NCI-H2081 treated with DMSO at 0.1 percent for 48 hours (cell line): ENCODE measurements at places on chromosomes 11 and 22.

DNA sequence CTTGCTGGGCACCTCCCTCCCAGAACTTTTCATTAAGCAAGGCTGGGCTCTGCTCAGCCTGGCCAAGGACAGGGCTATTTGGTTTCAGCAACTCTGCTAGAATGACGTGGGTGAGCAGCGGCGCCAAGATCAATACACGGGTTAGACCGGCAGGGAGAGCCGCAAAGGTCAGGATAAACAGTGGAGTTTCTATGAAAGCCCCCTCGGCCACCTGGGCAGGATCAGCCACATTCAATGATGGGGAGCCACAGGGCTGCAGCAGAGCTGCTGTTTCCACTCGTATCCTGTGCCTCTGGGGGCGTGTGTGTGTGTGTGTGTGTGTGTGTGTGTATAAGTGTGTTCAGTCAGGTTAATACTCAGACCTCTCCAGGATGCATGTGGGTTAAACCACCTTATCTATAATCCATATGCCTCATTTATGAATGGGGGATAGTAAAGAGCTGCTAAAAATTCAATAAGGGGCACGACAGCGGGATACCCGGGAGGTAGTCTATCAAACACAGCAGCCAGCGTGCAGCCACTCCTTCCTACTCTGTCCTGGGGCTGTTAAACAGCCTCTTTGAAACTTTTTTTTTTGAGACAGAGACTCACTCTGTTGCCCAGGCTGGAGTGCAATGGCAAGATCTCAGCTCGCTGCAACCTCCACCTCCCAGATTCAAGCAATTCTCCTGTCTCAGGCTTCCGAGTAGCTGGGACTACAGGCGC is 34.8 kb downstream of the MYH9 start:
- DNase-seq, result no peak

- DNase-seq, result no peak
Measured at GRCh38 chr11:29480981-29481380, 535.8 kb downstream of the KCNA4 start.

DNA sequence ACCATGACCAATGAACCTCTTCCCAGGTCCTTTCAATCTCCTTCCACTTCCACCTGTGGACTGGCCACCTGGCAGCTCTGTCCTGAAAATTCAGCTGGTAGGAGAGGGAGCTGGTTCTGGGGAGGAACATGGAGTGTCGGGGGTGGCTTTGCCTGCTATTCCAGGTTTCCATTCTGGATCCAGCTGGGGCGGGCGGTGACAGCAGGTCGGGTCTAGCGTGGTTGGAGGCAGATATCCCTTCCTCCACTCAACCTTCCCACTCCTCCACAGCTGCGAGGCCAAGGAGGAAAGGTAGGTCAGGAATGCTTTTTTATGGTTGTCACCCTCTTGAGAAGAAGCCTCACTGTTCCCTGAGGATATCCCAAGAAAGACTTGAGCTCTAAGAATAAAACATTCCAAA is 3.3 kb downstream of the NRGN start:
- no peak for DNase-seq

GRCh38 chr11:12019866-12020416 is 11.5 kb upstream of the DKK3 start:
- DNase-seq, result no peak

GRCh38 chr11:46947399-46948077 is 11.0 kb downstream of the CSTPP1 start:
- no peak for DNase-seq

- no peak for DNase-seq
Measured at GRCh38 chr11:116073854-116074837, 569.9 kb upstream of the CADM1 start.

GRCh38 chr11:84947970-84948580 is 679.1 kb downstream of the DLG2 start:
- DNase-seq, result no peak

DNA sequence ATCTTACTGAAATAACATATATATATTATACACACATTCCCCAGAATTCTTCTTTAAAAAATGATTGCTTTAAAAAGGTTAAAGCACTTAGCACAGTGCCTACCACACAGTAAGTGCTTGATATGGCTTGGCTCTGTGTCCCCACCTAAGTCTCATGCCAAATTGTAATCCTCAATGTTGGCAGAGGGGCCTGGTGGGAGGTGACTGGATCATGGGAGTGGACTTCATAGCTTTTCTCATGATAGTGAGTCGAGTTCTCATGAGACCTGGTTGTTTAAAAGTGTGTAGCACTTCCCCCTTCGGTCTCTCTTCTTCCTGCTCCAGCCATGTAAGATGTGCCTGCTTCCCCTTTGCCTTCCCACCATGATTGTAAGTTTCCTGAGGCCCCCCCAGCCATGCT is 6.2 kb downstream of the CRYAB start:
- DNase-seq, result no peak

DNA sequence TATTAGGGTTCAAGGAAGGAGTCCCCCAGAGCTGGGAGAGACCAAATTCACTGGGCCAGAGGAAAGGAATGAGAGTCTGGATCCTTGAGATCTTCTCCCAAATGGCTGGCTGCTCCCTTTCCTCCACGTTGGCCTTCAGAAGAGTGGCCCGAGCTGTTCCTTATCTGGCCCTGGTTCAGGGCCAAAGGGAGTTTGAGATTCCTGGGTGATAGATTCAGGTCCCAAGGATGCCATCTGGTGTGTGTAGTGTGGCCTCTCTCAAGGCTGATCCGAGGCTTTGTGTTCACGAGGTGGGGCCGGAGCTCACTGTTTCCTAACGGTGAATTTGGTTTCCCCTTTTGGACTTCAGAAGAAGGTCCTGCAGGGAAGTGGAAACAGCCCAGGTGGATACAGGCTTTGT is 17.4 kb upstream of the ABCC8 start:
- no peak for DNase-seq

DNA sequence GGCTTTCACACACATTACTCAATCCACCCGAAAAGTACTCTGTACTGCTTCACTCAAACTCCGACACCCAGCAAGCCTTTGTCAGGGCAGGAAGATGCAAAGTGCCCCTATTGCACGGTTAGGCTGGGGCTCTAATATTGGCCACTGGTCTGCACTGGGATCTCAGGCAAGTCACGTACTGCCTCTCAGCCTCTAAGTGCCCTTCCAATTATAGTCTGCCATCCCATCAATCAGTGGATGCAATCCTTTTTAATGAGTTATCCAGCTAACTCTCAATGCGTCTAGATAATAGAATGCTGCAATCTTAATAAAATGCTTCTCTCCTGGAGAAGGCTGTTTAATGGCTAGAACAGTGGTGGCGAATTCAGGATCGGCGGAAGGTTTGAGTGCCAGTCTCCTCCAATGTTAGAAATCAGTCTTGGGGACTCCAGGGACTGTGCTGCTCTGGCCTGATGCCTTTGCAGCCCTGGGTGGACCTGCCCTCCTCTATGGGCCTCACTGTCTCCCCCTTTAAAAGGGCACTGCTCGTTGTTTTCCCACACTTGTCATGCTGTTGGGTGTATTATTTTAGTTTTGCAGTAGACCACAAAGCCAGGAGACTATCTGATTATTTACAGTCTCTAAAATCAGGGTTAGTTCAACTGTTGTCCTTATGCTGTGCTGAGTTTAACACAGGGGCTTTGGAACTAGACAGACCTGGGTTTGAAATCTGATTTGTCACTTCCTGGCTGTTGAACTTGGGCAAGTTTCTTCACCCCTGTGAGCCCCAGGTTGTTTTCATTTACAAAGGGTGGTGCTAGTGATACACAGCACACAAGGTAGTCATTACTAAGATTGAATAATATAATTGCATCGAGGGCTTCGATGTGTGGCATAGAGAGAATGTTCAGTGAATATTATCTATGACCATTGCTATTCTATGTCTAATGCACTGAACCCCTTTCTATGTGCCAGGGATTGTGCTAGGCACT is 36.7 kb downstream of the CLMP start:
- no peak for DNase-seq

DNA sequence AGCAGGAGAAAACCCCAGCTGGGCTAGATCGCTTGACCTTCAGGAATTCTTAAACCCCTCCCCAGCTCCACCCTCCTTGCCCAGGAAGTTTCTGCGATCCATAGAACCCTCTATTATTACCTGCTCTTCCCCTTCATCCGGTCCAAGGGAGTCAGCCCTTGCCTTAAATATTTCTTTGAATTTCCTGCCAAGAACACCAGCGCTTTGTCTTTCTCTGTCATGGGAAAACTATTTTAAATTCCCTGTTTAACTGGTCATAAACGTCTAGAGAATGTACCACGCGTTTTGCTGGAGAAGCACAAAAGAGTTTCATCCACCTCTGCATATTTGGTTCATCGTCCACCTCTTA is 496 bp upstream of the TRAF6 start:
- no peak for DNase-seq

GRCh38 chr11:45885921-45886721 is 670 bp downstream of the MAPK8IP1 start:
- DNase-seq, result no peak

- DNase-seq, result no peak
Measured at GRCh38 chr22:32765132-32765618, 36.3 kb upstream of the TIMP3 start.

DNA sequence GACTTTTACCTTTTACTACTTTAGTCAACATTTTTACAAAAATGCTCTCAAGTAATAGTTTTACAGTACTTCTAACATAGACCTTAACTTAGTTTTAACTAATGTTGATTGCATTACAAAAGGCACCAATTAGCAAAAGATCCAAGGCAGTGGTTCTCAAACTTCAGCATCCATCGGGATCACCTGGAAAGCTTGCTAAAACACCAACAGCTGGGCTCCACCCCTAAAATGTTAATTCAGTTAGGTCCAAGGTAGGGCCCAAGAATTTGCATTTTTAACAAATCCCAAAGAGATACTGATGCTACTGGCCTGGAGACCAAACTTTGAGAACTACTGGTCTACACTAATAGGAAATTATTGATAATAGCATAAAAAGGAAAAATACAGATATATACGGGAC is 5.9 kb downstream of the MTMR2 start:
- DNase-seq, result no peak

DNA sequence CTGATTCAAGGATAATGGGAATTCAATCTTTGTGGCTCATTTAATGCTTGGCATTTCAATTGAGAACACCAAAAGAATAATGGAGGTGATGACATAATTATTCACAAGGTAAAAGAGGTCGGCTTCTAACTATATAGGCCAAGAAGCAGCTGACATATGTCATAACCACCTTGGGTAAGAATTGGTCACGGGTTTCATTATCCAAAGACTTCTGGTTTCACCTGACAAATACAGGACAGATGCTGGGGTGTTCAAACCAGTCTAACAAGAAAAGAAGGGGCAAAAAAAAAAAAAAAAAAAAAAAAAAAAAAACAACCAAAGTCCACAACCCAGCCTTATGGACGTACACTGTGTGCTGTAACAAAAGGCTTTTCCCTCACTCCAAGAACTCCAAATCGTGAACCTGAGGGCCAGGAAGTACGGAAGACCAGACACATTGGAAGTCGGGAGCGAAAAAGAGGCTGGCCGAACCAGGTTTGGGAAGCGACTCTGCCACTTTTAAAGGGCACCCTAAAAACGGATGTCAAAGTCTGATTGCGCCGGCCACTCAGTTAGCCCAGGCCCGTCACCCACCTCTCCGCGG is 385 bp downstream of the HARBI1 start:
- no peak for DNase-seq

- no peak for DNase-seq
Measured at GRCh38 chr11:12876340-12876739, 132.8 kb upstream of the RASSF10 start.

DNA sequence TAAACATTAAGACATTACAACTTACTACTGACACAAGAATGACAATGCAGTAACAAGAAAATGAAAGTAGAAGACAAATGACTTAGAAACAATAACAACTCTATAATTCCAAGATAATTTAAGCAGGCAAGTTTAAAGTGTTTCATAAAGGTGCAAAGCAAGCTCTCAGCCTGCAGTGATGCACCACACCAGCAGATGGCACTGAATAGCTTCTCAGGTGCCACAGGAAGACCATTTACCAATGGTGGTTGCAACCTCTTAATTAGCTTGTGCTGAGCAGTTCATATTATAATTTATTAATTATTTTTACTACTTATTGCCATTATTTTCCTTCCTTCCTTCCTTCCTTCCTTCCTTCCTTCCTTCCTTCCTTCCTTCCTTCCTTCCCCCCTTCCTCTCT is 60.6 kb downstream of the NXPE2 start:
- peak; percentile 26 for DNase-seq

GRCh38 chr11:109547356-109548027 is 125.5 kb downstream of the C11orf87 start:
- DNase-seq, result no peak

- no peak for DNase-seq
Measured at GRCh38 chr11:31487848-31488247, 21.6 kb downstream of the IMMP1L start.

DNA sequence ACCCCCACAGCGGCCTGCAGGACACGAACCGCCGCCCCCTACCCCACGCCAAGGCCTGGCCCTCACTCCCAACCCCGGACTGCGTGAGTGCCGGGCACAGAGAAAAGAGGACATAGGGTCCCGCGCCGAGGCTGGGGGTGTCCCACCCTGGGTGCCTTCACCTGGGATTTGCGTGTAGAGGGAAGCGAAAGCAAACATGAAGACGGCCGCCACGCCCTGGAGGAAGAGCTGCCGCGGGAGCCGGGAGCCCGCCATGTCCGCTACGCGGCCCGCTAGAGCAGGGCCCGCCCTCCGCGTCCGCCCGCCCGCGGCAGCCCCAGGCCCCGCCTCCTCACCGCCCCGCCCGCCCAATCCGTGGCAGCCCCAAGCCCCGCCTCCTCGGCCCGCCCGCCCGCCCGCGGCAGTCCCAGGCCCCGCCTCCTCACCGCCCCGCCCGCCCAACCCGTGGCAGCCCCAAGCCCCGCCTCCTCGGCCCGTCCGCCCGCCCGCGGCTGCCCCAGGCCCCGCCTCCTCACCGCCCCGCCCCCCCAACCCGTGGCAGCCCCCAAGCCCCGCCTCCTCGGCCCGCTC is at the start of gene LMF2:
Gene LMF2, minus strand, starts transcription at position 282 of the 570 bp plus-strand sequence. Its CDS starts 27 bp downstream, at position 255.
- DNase-seq, result no peak

GRCh38 chr22:33149611-33150010 is 91.4 kb upstream of the SYN3 start:
- DNase-seq, result no peak

DNA sequence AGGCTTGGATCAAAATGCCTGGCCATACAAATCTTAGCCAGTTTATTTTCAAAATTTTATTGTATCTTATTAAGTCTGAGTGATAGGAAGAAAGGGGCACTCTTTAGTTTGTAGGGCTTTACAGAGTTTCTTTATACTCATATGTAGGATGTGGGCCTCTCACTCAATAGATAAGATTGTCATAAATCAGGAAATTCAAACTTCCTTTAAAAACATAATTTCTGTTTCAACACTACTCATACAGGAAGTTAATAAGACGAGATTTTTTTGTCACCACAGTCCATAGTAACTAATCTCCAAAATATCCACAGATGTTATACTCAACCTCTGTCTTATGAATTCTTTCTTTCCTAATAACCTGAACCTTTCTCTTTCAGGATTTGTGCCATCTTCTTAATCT is 13.3 kb upstream of the OR56B4 start:
- DNase-seq, result no peak
